ENCODE measurements at places on chromosomes 3 and 15. TPM values are rescaled to one million over a fixed set of nuclear protein-coding genes. Genes with fewer than 3 reads are reported as not detected.

Gene KLF15
- total RNA-seq, result 7.2 TPM

- no peaks in the 10 kb centered on the region for H3K27me3 ChIP-seq
- H3K4me3 ChIP-seq, result no peak overlapping the region
- H3K4me1 ChIP-seq, result peaks cover 2% of the 10 kb centered on the region
- no peak overlapping the region for H3K27ac ChIP-seq
Observed at GRCh38 chr3:187919048-187919447, 173.8 kb upstream of the BCL6 start.

DNA sequence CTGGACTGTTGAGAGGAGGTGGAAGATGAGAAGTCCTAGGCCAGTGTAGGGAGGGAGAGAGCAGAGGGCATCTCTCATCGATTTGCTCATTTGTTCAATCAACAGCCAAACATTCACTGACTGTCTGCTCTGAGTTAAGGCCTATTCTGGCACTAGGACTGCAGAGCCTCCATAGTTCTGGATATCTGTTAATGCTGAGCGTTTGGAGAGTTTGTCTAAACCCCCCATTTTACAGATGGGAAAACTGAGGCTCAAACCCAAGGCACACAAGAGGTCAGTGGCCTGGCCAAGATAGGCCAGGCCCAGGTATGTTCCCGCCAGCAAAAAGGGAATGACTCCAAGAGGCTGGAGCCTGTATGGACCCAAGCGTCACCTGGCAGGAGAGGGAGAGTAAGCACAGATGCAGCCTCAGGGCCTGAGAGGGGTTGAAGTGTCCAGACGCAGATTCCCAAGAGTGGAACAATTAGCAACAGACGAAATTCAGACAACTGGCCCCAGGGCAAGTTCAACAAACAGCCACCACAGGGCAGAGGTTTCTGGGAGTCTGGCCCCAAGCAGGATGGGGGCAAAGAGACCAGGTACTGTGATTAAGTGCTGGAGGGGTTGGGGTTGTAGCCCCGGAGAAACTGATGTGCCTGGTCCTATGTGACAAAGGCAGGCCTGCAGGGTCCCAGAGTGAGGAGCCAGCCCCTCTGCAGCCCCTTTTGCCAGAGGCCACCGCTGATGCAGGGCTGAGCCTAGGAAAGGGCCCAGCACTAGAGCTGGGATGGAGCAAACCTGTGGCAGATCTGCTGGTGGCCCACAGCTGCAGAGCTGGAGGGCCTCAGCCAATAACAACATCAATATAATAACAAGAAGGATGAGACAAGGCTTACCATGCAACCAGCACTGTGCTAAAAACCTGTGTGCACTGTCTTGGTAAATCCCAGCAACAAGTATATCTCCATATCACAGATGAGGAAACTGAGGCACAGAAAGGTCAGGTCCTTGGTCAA is 245.1 kb upstream of the TLE3 start:
- H3K27me3 ChIP-seq, result no peaks in the 10 kb centered on the region
- H3K4me1 ChIP-seq, result no peaks in the 10 kb centered on the region
- no peaks in the 10 kb centered on the region for H3K36me3 ChIP-seq
- H3K27ac ChIP-seq, result no peak overlapping the region
- H3K4me3 ChIP-seq, result no peak overlapping the region
- DNase-seq, result no peak

DNA sequence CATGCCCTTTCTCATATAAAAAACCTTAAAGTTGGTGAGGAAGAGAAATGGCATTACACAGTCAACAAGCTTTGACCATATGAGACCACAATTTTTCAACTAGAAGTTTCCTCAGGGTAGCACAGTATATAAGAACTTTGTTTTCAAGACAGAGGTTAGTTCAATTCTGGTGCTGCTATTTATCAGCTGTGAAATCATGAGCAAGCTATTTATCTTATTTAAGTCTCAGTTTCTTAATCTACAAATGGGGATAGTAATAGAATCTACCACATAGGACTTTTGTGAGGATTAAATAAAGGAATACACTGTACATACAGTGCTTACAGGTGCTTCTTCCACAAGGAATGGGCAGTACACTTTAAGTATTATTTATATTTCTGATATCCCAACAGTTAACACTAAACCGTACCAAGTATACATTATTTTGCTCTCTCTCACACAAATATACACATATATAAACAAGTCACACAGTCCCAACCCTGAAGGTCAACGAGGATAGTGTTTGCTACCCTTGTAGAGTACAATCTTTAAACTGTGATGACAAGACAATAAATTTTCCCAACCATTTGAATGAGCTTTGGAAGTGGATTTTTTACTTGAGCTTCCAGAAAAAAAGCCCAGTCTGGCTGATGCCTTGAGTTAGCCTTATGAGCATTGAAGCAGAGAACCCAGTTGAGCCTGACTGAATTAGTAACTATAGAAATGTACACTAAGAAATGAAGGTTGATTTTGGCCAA is 178.8 kb downstream of the TNIK start:
- H3K27me3 ChIP-seq, result no peaks in the 10 kb centered on the region
- H3K27ac ChIP-seq, result no peak overlapping the region
- peaks cover 11% of the 10 kb centered on the region for H3K4me1 ChIP-seq
- DNase-seq, result no peak

- H3K27me3 ChIP-seq, result no peaks in the 10 kb centered on the region
- DNase-seq, result no peak
- no peak overlapping the region for H3K27ac ChIP-seq
- H3K4me1 ChIP-seq, result peaks cover 6% of the 10 kb centered on the region
- no peak overlapping the region for H3K4me3 ChIP-seq
Observed at GRCh38 chr15:31261266-31262142, 65.1 kb upstream of the KLF13 start.

DNA sequence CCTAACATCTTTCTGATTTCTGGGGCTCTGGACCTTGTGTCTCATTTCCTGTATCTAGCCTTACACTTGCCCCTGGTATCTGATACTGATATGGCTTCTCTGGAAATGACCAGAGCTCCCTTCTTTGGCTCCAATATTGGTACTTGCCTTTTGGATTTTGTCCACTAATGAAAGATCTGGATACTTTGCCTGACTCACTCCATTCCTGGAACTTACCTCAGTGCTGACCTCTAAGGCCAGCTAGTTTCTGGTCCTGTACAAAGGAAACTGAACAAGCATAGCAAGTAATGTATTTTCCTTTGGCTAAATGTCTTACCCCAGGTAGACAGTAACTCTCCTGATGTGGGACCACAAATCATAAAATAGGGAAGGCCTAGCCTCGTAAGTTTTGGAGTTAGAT is 93.8 kb upstream of the SLC4A7 start:
- H3K4me1 ChIP-seq, result no peaks in the 10 kb centered on the region
- DNase-seq, result no peak
- no peak overlapping the region for H3K4me3 ChIP-seq
- no peak overlapping the region for H3K27ac ChIP-seq
